ENCODE measurements at places on chromosomes 3 and 15.

GRCh38 chr3:186107215-186108105 is 1.4 kb downstream of the ETV5 start:
- peak; percentile 92 for DNase-seq

DNA sequence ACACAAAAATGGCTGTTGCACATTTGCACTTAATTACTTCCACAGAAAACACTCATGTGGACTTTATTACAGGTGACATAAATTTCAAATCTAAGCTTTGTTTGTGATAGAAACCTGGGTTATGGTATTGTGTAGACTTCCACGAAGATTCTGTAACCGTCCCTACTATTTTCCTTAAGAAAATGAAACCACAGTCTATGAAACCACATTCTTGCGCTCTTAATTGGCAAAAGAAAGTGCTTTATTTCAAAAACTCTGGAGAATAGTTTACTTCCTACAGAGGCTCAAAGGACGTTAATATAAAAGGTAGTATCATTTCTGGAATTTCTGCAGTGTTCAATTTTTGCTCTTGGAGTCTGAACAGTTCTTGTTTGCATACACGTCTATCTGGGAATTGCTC is 123.4 kb downstream of the TIGIT start:
- DNase-seq = no peak

GRCh38 chr3:20808864-20809263 is 622.9 kb upstream of the SGO1 start:
- no peak for DNase-seq

DNA sequence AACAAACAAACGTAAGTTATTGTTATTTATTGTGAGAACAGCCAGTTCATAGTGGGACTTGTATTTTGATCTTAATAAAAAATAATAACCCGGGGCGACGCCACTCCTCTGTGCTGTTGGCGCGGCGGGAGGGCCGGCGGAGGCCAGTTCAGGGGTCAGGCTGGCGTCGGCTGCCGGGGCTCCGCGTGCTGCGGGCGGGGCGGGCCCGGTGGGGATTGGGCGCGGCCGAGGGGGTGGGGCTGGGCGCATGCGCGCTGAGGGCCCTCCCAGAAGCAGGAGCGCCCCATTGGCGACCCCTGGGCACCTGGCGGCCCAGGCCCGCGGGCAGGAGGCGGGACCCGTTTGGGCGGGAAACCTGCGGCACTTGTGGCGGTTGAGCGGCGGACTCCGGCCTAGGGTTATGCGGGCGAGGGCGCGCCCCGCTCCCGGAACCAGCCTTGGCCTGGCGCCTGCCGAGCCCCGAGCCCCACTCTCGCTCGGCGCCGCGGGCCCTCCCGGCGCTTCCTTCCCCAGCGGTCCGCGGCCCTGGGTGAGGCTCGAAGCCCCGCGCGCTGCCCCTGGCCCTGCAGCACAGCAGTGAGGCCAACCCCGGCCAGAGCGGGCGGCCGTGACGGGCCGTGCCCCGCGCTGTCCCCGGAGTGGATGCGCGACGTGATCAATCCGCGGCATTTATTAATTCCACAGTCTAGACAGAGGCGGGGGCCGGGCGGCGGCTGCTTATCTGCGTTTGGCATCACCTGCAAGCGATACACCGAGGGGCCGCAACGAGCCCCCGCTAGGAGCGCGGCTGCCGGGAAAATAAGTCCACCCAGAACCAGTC is 6.0 kb downstream of the ISL2 start:
- DNase-seq = peak; percentile 18

DNA sequence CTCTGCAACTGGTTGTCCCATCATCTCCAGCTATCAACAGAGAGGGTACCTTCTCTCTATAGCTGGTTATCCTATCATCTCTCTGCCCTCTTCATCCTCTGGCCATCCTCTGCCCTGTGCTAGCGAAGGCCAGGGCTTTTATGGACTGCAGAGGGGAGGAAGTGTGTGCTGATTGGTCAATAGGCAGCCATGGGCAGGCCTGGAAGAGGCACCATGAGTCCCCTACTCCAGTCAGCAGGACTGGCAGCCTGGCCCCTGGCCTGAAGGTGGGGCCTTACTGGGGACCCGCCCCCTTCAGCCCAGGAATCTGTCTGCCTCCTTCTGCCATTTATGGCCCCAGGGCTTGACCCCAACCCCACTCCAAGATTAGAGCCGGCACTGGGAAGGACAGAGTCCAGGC is 10.4 kb upstream of the TRIM59 start:
- DNase-seq = no peak

DNA sequence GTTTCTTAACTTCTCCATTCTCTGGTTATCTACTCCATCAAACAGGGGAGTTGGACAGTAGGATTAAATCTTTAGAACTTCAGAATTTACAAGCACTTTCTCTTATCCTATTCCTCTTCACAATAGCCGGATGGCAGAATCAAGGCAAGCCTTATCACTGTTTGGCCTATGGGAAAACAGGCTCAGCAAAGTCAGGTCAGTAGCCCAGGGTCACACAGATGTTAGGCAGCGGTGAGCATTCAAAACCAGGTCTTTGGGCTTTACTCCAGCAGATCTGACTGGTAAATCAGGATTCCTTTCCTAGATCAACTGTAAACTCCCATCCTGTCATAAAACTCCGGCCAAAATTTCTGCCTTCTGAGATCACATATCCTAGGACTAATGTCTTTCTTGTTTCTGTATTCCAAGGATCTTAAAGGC is 258.4 kb downstream of the OPA1 start:
- DNase-seq = no peak

GRCh38 chr3:12139111-12139511 is 19.6 kb downstream of the TIMP4 start:
- no peak for DNase-seq

- no peak for DNase-seq
These were observed 726.0 kb upstream of the CFAP20DC start for GRCh38 chr3:59775761-59776325.

- peak; percentile 24 for DNase-seq
These were observed 112.1 kb downstream of the SLCO3A1 start for GRCh38 chr15:91965501-91966193.

DNA sequence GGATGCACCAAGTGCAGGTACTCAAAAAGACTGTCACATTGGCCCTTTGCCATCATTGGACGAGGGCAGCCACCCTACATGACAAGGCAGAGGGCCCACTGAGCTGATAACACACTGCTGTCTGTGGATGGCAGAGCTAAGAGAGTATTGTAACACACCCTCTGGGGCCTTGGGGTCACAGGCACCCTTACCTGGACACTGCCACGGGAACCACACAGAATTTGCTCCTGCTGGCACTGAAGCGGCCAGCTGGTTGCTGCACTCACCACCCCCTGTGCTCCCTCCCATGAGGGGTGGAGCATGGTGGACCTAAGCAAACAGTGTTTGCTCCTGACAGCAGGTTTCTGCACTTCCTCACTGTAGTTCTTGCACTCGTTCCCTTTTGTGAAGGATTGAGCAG is 208.2 kb upstream of the SGO1 start:
- DNase-seq = no peak

GRCh38 chr15:42490291-42490670 is 660 bp downstream of the ZNF106 start:
- no peak for DNase-seq

GRCh38 chr15:86115145-86115801 is 35.6 kb downstream of the AGBL1 start:
- no peak for DNase-seq

- DNase-seq = no peak
These were observed 42.0 kb downstream of the LRRFIP2 start for GRCh38 chr3:37132334-37132733.

DNA sequence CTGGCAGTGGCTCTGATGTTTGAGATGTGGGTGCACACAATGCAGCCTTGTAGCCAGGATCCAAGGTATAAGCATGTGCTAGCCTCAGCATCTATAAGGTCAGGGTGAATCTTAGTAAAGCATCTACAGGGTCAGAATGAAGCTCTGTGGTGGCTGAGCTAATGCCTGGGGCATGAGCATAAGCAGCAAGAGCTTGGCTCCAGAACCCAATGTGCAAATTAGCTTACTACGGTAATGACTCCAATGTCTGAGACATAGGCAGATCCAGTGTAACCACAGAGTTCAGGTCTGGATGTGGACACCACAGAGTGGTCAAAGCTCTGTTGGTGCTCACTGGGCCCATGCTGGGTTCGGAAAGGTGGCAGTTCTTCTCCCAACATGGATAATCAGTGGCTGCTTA is 304.5 kb upstream of the NECTIN3 start:
- no peak for DNase-seq

DNA sequence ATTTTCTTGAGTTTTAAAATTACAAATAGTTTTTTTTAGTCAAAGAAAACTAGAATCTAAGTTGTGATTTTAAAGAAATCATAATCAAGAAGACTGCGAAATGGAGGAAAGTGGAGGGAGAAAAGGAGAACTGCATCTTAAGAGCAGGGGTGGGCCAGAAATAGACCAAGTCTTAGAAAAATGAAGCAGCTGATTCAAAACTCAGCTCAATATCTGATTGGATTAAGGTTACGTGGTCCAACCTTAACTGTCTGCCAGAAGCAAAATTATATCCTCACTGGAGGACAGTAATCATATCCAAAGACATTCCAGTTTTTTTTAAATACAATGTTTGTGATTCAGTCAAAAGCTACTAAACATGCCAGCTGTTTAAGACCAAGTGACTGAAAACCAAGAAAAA is 41.4 kb downstream of the CHSY1 start:
- no peak for DNase-seq

DNA sequence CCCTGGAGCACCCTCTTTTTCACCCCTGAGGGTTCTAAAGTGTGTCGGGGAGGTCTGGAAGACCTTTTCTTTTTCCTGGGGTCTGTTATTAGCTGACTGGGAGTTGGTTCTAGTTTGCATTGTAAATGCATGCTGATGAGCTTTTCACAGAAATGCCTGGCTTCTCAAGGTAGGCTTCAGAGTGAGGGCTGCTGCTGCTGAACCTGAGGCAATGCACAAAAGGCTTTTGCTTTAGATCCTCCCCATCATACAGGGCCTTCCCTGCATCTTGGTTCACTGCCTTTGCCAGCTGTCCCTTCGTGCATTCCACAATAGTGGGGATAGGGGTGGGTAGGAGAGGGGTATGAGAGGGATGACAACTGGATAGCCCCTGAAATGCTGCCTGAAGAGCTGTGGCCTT is 46.6 kb downstream of the FAH start:
- DNase-seq = no peak

DNA sequence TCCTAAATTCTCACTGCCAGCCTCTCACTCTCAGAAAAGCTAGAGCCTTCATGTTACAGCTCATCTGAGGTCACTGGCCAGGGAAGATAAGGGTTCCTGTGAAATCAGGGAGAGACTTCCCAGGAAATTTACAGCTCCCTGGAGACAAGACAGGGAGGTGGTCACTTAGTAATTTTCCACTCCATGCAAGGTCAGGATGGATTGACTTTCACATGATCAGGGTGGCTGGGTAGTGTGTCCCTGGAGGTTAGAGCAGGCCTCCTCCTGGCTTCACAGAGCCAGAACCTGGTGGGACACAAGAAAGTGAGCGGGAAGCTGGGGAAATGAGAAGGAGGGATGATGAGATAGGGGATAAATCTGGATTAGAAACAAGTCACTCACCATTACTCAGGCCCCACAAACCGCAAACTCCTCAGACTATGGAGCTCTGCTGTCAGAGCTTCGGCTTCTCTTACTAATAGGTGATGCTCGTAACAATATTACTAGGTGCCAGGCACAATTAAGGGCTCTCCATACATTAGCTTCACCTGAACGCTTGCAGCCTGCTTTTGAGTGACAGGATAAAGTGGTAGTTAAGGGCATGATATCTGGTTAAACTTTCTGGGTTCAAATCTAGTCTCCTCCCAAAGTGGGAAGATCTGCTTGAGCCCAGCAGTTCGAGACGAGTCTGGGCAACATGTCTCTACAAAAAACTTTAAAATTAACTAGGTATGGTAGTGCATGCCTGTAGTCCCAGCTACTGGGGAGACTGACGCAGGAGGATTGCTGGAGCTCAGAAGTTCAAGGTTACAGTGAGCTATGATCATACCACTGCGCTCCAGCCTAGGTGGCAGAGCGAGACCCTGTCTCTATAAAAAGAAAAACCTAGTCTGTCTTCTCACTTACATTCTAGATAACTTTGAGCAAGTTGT is 24.9 kb downstream of the DUOX2 start:
- DNase-seq = no peak

DNA sequence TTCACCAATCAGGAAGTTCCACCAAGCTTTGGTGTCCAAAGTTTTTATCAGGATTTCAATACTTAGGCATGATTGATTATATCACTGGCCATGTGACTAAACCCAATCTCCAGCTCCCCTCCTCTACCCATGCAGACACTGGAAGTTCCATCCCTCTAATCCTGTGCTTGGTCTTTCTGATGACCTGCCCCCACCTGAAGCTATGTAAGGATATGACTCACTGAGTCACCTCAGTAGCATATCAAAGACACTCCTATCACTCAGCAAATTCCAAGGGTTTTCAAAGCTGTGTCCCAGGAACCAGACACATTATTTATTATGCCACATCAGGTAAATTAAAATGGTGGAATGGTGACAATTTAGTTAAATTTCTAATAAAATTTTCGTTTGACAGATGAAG is 158.9 kb downstream of the TAFA4 start:
- no peak for DNase-seq

GRCh38 chr3:6282918-6283317 is 578.0 kb upstream of the GRM7 start:
- DNase-seq = no peak

- peak; percentile 64 for DNase-seq
These were observed 108.8 kb upstream of the ATP2B2 start for GRCh38 chr3:10614168-10614567.

DNA sequence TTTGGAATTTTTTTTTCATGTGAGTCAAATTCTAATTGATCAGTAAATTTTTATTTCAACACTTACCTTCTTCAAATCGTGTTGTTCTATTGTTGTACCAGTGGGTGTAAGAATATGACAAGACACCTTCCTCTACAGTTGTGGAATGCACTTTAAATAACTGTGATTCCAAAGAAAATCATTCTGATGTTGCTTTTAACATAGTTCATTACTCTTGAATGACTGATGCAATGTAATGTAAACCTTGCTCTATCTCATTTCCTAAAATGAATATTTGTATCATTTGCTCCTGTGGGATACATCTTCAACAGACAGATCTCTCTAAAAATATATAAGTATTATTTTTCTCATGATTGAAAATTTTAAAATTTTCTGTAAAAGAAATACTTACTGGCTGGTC is 313.4 kb downstream of the RBMS3 start:
- DNase-seq = no peak

Data from NCI-H345 (cell line).